ENCODE measurements at places on chromosomes 2 and 18.

- no peak for DNase-seq
Observed at GRCh38 chr2:147925886-147926285, 81.1 kb downstream of the ACVR2A start.

DNA sequence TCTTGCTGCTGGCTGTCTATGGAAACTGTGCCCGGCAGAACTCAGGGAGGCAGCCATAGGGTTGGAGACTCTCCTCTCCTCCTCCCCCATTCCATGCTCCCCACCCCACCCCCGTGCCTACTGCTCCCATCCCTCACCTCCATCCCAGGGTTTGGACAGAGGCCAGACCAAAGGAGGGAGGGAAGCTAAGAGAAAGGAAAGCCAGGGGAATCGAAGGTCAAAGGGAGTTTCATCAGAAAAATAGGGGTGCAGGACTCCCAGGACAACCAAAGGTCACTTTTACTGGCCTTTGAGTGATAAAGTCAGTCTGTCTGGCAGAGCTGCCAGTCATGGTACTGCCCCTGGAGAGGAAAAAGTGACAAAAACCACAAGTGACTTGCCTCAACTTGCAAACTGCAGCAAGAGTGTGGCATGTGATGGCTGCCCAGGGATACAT is 187.3 kb upstream of the CTAGE1 start:
- DNase-seq = no peak

DNA sequence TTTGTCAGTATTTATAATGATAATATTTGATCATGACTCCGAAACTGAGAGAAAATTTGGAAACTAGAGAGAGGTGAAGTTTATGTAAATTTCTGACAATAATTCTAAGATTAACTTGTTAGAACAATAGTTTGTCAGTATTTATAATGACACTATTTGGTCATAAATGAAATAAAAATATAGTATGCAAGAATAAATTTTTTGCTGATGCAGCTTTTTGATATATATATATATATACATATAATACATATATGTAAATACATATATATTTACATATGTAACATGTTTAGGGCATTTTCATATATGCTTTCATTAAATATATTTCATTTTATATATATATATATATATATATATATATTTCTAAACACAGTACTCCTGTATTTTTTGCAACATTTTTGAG is 1158.1 kb downstream of the LRP1B start:
- DNase-seq = no peak

- no peak for DNase-seq
Observed at GRCh38 chr2:15260196-15260595, 300.9 kb downstream of the NBAS start.

- DNase-seq = no peak
Observed at GRCh38 chr18:35460736-35461161, 37.0 kb downstream of the INO80C start.

GRCh38 chr18:74277296-74277695 is 14.5 kb downstream of the CYB5A start:
- DNase-seq = no peak

DNA sequence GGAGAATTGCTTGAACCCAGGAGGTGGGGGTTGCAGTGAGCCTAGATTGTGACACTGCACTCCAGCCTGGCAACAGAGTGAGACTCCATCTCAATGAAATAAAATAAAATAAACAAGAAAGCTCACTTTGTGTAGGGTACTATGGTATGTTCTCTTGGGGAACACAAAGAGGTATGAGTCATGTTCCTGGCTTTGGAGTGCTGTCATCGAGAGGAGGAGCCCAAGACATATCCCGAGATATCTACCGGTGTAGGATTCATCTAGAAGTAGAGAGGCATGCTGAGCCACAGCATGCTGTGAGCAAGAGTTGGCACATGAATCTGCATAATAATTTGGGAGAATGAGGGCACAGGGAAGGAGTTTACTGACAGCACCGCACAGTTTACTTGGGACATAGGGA is 244.9 kb upstream of the EPHA4 start:
- DNase-seq = no peak

DNA sequence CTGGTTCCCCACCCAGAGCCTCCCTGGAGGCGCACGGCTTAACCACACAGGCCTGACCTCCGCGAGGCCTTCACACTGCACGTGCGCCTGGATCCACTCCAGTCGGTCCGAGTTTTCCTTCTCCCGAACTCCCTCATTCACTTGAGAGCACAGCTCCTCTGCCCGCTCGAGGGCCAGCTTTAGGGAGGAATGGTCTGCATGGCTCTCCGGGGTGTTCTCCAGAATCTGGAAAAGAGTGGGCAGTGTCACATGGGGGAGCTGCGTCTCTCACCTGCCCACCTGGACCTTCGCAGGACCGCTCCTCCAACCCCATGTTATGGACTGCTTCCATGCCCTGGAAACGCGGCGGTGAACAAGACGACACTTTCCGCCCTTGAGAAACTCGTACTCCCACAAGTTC is 35.9 kb downstream of the FAM228A start:
- DNase-seq = no peak

DNA sequence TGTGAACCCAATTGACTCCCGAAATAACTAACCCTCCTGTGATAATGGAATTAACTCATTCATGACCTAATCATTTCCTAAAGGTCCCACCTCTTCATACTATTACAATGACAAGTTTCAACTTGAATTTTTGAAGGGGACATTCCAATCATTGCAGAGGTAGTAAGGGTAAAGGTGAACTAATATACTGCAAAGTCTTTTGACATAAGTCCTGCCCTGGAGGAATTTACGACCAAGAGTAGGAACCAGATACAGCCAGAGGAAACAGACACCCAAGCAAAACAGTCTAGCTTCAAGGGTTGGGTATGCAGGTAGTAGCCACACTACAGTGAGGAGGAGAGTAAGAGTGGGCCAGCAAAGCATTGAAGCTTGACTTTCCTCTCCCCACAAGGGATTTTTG is 1.2 kb upstream of the SRBD1 start:
- no peak for DNase-seq

DNA sequence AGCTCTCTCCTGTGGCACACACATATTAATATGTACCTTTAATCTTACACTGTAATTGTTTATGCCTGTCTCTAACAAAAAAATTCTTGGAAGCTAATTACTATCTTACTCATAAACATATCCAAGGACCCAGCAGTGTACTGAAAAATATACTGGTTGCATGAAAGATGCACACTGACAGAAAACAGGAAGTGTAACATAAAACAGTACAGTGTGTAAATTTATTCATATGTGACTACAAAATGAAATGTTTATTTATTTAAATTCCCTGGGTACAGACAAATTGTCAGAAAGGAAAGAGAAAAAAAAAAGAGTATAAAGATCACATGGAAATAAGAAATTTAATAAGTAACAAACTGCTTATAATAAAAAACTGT is 28.5 kb downstream of the TMEM131 start:
- no peak for DNase-seq

DNA sequence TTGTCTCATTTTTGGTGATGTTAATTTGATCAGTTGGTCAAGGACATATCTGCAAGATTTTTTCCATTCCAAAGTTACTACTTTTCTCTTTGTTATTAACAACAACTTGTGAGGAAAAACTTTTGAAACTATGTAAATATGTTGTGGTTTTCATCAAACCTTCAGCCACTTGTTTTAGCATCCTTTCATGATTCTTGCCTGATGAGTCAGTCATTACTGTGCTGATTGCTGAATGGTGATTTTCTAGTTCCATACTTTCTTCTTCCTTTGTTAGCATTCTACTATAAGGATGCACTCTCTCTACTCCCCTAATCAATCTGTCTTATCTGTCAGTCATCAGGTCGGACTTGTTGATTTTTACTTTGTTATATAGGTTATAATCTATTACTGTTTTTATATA is 10.9 kb downstream of the TMEM87B start:
- no peak for DNase-seq

- peak; percentile 44 for DNase-seq
Observed at GRCh38 chr2:231613663-231614558, 21.2 kb downstream of the TEX44 start.

GRCh38 chr2:195532628-195533271 is 124.3 kb upstream of the SLC39A10 start:
- DNase-seq = no peak

DNA sequence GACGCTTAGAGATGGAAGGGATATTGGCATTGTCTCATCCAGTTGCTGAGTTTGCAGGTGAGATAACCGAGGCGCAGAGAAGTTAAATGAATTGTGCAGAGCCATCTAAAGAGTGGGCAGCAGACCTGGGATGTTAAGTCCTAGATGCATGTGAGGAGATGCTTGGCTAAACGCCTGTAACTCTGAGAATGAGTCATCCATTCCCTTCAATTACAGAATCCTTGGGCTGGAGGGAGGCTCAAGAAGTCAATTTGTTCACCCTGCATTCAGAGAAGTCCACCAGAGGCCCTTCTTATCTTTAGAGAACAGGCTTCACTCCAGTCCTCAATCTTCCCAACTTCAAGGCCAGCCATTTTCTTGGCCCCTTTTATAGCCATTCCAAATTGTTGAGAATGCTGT is 1.6 kb downstream of the EHD3 start:
- no peak for DNase-seq

- DNase-seq = no peak
Observed at GRCh38 chr2:73109431-73110167, 3.1 kb downstream of the RAB11FIP5 start.

DNA sequence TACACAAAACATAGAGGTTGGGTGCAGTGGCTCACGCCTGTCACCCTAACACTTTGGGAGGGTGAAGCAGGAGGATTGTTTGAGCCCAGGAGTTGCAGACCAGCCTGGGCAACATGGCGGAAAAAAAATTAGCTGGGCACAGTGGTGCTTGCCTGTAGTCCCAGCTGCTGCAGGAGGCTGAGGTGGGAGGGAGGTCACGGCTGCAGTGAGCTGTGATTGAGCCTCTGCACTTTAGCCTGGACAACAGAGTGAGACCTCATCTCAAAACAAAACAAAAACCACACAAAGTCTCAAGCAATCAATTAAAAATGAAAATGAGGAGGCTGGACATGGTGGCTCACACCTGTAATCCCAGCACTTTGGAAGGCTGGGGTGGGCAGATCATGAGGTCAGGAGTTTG is 4.9 kb downstream of the NOP58 start:
- DNase-seq = no peak

GRCh38 chr2:239253264-239253663 is 147.6 kb downstream of the HDAC4 start:
- DNase-seq = no peak

GRCh38 chr2:61537277-61537949 is 743 bp downstream of the XPO1 start:
- peak; percentile 24 for DNase-seq

GRCh38 chr2:205500065-205500464 is 182.2 kb upstream of the NRP2 start:
- DNase-seq = no peak

- peak; percentile 69 for DNase-seq
Observed at GRCh38 chr2:105337122-105338019, at the start of gene C2orf49. Gene C2orf49, plus strand, starts transcription at chr2:105337540. Its CDS starts 48 bp downstream, at chr2:105337588.

DNA sequence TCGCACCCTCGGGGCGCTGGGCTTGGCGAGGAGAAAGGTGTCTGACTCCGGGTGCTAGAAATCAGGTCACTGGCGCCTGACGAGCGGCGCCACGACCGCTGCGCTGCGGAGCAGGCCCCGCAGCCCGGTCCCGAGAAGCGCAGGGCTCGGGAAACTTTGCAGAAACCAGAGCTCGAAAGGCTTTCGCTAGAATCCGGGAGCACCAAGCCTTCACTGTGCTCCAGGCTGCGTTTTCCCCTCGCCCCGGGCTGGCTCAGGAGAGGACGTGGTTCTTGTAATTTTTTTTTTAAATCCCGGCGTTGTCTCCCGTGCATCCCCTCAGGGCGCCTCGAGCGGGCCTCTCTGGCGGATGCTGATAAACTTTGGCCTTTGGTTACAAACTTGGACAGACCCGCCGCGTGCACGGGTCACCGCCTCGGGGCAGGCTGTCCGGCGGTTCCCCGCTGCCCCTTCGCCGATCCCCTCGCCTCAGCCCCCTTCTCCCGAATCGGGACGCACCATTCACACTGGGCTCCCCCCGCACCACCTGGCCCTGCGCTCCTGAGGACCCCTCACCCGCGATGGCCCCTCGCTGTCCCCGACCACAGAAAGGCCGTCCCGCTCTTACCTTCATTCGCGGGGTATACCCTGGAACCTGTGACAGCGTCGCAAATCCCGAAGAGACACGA is 419 bp downstream of the EPHA4 start:
- no peak for DNase-seq

- DNase-seq = no peak
Observed at GRCh38 chr18:69936191-69936558, 11.5 kb downstream of the CD226 start.

- DNase-seq = no peak
Observed at GRCh38 chr18:12405066-12405465, 2.7 kb upstream of the PRELID3A start.

DNA sequence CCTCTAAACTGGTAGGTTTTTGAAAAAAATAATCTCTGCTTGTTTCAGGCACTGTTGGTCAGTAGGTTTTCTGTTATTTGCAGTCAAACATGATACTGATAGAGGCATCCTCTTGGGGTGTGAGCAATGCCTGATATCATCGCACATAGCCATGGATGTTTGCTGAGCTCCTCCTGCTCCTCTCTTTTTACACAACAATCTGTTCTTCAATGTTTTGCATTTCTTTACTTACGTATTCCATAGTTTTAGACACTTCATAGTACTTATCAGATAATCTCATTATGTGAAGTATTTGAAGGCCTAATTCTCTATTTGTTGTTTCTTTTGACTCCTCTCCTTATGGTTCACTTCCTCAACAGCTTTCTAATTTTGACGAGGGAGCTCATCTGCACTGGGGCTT is 23.0 kb upstream of the HS6ST1 start:
- no peak for DNase-seq

DNA sequence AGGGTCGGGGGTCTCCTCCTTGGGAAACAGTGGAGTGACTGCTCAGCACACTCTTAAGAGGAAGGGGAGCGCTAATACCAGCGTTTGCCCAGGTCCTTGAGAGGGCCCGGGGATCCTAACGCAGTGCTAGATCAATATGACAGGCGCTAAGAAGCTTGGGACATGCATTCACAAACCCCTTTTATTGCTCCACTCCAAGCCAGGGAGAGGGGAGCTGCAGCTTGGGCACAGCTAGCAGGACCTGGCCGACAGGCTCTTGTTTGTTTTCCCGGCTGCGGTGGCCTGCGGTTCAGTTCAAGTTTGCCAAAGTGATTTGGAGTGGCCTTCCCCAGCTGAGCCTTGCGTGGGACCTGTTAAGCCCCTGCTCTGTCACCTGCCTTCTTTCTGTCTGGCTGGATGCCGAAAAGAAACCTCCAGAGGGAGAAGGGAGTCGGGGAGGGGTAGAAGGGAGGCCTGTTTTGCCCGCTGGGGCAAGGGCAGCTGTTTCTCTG is 152.1 kb downstream of the GLI2 start:
- no peak for DNase-seq

DNA sequence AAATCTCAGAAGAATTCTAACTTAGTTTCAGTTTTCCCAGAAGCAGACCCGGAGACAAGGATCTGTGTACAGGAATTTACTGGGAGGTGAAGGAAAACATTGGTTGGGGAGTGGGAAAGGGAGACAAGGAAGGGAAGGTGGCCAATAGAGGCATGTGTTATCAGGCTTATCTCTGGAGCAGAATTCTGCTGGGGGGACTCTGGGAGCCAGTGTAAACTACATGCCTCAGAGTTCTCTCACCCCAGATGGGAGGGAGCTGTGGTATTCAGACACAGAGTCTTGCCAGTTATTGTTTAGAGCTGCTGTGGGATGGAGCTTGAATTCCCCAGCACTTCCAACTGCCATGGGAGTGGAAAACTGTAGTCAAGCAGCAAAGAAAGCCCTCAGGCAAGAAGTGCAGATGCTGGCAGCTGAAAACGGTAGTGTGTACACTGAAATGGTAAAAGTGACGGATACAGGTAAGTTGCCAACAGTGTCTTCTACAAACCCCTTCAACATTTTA is 19.0 kb downstream of the DNPEP start:
- no peak for DNase-seq
